ENCODE measurements at places on chromosomes 11 and 22.

DNA sequence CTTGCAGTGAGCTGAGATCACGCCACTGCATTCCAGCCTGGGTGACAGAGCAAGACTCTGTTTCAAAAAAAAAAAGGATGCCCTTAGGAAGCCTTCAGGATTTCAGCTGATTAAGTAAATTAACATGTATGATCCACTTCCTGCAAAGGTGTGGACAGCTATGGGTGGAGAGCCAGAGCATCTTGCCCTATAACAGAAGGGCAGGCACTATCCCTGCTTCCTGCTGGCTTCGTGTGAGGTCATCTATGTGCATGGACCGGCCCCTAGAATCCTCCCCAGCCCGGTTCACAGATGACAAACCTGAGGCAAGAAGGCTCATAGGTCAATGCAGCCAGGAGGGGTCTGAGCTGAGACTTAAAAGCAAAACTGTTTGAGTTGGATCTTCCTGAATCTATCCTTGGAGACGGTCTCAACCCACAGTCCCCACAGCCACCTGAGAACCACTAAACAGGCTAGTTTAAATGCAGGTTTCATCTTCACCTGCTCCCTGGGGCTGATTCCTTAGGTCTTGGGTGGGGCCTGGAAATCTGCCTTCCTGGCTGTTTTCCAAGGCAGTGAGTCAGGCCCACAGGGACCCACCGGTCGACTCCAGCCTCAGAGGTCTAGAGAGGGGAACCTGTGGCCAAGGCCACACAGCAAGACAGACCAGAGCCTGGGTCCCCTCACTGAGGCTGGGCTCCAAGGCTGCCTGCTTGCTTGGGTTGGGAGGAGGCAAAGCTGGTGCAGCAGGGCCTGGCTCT lies 55.2 kb upstream of the MPEG1 start:
- DNase-seq, result no peak

- DNase-seq, result no peak
Observed at GRCh38 chr11:63961608-63962412, 12.6 kb upstream of the COX8A start.

DNA sequence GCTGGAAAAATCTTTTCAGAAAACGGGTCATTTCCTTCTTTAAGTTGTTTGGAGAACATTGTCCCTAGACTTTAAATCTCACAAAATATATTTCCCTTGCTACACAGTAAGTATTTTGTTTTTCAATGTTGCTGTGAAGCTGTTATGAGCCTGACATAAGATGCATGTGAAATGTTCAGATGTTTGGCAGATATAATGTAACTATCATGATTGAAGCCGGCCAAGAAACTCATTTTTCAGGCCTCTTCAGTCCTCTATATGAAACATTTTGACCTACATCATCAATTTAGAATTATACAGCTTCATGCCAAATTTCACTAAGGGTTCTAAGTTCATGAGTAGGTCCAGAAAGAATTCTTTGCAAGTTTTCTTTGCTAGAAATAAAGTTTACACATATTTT lies 133.8 kb downstream of the JRKL start:
- DNase-seq, result no peak

DNA sequence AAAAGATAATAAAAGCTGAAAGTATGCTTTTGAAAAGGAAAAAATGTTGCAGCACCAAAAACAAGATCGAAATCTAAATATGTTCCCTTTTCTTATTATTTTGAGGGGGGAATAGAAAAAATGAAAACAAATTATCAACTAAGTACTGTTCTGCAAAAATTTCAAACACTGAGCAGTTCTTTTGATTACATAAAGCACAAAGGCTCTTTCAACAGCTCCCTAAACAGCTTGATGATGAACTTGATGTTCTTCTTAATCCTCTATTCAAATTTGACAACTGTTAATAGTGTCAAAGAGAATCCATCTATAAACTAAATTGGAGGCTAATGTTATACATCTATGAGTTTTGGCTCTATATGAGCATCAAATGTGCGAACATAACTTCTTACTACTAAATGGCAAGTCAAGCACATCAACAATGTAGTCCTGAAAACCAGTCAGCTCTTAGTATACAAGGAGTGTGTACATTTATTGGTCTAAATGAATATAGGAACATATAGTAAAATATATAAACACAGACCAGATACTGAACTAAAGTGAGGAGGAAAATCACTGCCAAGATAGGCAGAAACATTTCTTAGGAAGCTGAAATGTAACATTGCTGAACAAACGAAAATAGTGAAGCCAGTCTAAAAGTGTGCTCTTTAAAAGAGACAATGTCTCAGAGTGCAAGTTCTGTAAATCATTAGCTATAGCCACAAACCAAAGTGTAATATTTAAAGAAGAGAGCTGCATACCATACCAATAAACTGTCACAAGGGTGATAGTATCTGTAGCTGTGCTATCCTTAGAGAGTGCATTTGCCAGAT lies 94.3 kb downstream of the SOX6 start:
- DNase-seq, result no peak

- DNase-seq, result no peak
Observed at GRCh38 chr11:68256331-68256741, 15.4 kb downstream of the C11orf24 start.

DNA sequence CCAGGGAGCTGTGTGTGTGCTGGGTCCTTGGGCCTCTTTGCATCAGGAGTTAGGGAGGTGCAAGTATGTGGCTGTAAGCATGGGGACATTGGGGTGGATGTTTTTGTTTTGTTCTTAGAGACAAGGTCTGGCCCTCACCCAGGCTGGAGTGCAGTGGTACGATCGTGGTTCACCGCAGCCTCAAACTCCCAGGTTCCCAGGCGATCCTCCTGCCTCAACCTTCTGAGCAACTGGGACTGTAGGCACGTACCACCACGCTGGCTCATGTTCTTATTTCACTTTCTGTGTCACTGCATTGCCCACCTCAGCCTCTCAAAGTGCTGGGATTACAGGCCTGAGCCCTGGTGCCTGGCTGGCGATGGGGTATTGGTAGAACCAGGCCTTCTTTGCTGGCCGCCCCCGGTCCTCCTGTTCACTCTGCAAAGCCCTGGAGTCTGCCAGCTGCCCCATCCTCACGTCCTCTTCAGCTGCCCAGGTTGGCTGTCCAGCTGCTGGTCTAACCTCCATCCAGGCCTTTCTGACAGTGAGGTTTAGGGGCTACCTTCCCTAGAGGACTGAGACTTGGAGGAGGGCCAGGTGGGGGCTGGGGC lies 851 bp upstream of the GRAMD4 start:
- DNase-seq, result no peak

DNA sequence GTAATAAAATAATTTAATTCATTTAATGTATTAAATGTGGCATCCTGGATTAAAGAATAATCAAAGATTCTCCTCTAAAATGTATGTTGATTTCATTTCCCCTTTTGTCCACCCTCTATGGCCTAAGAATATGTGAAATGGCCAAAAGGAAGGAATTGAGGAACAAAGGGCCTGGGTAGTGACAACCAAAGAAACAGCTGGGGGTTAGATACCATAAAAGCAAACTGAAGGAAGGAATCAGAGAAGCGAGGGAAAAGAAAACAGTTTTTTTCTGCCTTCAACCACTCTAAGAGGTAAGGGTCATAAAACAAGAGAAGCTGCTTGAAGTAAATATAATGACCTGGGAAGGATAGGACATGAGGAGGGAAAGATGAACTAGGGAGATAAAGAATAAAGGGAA lies 139.3 kb downstream of the FAM76B start:
- no peak for DNase-seq

DNA sequence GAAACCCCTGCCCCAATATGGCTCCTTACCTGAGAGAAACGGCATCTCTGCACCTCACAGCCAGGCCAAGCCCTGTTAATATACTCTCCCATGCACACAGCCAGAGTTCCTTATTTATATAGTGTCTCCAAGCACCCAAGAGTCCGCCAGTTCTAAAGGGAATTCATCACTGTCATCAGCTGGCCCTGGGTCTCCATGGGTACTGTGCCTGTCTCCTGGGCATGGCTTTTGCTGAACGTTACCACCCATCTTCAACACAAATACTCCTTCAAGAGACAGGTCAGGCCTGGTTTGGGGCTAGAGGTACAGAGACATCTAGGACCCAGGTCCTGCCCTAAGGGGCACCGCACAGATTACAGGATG lies 1.6 kb upstream of the ATG16L2 start:
- no peak for DNase-seq

DNA sequence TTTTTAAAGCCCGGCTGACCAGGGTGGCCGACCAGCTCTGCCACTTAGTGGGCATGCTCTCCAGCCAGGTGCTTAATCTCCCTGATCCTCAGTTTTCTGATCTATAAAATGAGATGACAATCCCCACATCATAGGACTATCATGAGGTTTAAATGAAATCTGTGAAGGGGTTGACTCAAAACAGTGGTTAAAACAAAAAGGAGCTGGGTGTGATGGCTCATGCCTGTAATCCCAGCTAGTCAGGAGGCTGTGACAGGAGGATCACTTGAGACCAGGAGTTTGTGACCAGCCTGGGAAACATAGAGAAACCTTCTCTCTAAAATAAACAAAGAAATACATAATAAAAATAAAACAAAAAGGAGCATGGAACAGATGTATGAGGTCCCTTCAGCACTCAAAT lies 3.6 kb upstream of the C11orf86 start:
- DNase-seq, result no peak

DNA sequence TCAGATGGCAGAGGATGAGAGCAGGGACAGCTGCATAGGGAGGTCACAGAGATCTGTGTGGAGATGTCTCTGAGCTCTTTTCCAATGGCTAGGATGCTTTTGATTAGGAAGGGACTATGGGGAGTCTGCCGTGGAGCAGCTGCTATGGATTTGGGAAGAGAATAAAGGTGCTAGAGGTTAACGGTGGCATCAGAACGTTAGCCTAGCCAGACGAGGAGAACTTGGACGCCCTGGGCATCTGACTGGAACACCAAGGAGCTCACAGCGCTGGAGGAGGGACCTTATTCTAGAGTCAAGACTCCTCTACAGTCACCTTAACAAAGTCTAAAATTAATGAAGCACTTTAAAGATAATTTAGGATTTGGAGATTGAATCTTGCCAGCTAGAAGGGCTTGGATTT lies 157.2 kb upstream of the B3GAT1 start:
- no peak for DNase-seq

- DNase-seq, result no peak
Observed at GRCh38 chr11:2837651-2838050, 47.9 kb downstream of the CDKN1C start.

DNA sequence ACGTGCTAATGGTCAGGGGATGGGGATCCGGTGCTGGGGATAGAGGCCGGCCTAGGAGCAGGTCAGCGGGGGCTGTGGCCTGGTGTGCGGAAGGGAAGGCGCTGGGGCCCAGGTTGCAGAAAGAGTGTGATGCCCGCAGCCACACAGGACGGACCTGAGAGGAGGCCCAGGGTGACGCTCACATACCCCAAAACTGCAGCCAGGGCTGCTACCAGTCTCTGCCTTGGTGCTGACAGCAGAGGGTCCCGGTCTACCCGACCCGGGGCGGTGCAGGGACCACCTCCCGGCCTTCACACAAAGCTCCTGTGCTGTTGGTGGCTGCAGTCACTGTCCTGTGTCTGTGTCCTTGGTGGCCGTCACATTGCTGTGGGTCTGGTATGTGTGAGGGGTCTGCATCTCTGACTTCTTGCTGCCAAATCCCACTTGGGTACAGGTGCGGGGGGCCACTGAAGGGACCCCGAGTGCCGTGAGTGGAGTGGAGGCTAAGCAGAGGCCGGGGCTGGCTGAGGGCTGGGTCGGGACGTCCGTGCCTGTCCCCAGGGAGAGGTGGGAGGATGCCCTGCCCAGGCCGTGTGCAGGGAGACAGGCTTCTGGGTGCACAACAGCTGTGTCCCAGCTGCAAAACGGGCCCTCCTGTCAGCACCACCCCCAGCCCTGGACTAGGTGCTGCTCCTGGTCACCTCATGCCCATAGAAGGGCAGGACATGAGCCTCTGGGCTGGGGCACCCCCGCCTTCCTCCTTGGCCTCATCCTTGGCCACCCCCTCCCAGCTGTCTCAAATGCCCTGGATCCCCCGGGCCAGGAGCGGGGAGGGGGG lies 1.5 kb downstream of the LSP1 start:
- peak; percentile 79 for DNase-seq

DNA sequence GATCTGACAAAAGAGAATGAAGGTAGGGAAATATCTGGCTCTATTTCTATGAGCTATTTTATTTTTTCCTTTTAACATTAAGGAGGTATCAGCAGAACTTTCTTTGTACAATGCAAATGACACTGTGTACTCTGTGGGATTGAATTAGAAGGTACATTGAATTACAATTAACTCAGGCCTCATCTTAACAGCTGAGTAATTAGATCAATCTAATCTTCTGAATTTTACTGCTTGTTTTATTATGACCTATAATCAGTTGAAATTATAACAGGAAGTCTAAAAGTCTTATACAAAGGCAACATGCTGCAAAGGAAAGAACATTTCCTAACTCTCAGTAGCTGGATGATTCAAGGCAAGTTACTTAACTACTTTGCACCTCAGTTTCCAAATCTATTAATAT lies 69.8 kb downstream of the RELT start:
- no peak for DNase-seq

DNA sequence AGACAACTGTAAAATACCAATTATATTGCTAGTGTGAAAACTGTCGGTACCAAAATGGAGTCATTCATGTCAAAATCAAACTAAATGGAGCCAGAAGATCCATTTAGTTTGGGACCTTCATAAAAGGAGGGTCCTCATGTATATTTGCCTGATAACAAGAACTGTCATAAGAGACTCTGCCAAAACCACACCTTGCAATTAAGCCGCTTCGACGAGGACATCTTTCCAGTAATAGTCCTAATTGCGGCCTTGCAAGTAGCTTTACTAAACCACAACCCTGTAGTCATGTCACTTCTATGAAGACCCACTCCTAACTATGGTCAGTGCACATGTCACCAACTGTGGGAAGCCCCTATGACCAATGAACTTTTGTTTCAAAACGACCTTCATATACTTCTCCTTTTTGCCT lies 9.4 kb downstream of the UBQLN3 start:
- DNase-seq, result no peak

DNA sequence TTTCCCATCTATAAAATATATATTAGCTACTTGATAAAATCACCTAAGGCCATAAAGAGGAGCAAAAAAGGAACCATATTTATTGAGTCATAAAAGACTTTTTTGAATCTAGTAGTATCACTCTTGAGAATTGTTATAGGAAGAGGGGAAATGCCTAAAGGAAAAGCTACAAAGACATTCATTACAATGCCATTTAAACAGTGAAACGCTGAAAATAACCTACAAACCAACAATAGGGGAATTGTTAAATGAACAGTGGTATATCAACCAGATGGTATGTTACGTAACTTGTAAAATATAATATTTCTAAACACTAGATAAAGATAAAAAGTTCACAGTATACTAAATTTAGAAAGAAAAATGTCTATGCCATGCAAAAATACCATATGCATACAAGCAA lies 47.5 kb downstream of the FAM181B start:
- DNase-seq, result no peak
